ENCODE measurements at places on chromosomes 1 and 21.

- DNase-seq, result no peak
Measured at GRCh38 chr1:231841616-231842344, 215.2 kb downstream of the DISC1 start.

- no peak for DNase-seq
Measured at GRCh38 chr1:185573677-185574076, 160.5 kb upstream of the HMCN1 start.

GRCh38 chr1:181452746-181453145, 30.6 kb upstream of the CACNA1E start:
- DNase-seq, result no peak

- no peak for DNase-seq
Measured at GRCh38 chr1:197808880-197809279, 33.6 kb upstream of the DENND1B start.

GRCh38 chr1:217888328-217888727, 257.2 kb downstream of the SPATA17 start:
- no peak for DNase-seq

- DNase-seq, result no peak
Measured at GRCh38 chr1:40309374-40310128, 7.5 kb downstream of the COL9A2 start.

DNA sequence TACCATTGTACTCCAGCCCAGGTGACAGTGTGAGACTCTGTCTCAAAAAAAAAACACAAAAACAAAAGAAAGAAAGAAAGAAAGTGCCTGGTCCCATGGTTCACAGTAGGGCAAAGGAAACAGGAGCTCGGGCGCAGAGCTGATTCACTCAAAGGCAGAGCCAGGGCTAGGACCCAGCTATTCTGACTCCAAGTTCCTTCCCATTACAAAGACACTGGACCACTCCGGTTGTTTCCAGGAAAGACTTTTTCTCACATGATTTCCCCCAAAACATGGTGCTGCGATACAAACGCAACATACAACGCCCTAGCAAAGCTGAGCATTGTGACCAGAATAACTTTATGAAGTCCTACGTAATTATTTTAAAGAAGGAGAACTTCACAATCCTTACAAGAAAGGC, 10.7 kb downstream of the ABCG1 start:
- DNase-seq, result no peak

GRCh38 chr21:31888936-31889371, 16.1 kb downstream of the HUNK start:
- DNase-seq, result no peak

DNA sequence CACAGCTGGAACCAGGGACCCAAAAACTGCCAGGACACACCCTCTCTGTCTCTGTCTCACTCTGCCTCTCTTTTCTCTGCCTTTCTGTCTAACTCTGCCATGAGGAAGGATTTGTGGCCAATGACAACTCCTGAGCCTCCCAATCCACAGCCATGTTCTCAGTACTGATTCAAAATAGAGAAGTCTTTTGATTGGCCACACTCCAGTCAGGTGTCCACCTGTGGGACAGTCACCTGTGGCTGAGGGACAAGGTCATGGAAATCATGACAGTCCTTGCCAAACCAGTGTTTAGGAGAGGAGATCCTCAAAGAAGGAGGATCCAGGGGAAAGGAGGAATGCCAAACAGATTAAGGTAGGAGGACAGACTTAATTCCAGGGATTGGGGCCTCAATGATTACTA, 15.8 kb downstream of the TINAGL1 start:
- DNase-seq, result no peak

GRCh38 chr1:92476071-92476631, 10.6 kb downstream of the GFI1 start:
- peak; percentile 19 for DNase-seq

DNA sequence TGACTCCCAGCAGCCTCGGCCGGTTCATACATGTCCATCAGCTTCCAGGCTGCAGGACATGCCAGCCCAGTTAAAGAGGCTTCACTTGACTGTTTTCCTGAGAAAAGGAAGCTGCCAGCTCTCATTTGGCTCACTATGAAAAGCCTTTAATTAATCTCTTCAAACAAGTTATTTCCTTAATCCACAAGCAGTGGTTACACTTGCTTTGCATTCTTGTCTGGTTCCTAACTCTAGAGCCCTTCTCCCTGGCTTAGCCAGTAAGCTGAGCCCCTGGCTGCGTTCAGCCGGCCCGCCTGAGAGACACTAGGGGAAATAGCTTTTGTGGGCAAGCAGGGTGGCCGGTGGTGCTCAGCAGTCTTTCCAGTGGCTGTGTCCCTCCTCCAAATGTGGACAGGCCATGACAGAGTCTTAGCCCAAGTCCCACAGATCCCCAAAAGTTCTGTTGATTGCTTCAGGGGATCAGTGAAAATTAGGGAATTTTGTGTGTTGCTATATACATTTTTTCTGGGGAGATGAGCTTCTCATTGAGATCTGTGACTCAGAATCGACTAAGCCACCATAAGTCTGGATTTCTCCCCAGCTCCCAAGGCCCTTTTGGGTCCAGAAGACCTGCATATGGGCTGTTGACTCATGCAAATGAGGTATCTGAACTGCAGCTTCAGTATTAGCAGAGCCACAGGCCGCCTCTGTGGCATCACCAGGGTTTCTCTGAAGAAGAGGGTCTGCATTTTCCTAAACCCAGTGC, 10.1 kb downstream of the ATF3 start:
- DNase-seq, result no peak

DNA sequence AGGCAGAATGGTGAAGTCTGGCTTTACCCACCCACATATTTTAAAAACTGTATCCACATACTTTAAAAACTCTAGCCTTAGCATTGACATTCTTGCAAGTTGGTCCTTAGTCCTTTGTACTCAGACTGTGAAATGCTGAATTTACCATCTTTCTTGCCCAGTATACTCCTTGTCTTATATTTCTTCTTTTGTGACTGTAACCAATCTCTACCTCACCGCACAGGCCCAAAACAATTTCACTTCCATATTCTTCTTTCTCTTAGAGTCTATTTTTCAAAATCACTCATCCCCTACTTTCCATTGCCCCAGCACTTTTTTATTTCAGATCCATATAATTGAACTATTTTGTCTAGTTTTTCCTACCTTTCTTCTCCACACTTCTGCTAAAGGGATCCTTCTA, 892.4 kb upstream of the B3GALT2 start:
- no peak for DNase-seq

- DNase-seq, result peak; percentile 37
Measured at GRCh38 chr1:22075718-22076117, 23.2 kb downstream of the CDC42 start.

GRCh38 chr1:65208563-65208973, 60.6 kb downstream of the AK4 start:
- DNase-seq, result no peak

DNA sequence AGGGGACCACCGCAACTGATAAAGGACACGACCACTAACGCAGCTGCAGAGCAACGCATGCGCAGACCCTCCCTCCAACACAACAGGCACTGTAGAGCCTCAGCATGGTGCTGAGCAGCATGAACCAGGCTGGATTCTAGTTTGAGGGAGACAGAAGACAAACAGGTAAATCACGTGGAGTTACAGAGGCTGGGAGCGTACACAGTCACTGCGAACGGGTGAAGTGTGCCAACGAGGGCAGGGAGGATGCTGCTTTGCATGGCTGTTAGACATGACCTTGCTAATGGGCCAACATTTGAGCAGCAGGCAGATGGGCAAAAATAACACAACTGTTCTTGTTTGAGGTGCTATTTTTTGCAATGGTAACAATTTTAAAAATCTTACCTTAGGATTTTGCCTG, 55.2 kb upstream of the NADK start:
- DNase-seq, result peak; percentile 52

DNA sequence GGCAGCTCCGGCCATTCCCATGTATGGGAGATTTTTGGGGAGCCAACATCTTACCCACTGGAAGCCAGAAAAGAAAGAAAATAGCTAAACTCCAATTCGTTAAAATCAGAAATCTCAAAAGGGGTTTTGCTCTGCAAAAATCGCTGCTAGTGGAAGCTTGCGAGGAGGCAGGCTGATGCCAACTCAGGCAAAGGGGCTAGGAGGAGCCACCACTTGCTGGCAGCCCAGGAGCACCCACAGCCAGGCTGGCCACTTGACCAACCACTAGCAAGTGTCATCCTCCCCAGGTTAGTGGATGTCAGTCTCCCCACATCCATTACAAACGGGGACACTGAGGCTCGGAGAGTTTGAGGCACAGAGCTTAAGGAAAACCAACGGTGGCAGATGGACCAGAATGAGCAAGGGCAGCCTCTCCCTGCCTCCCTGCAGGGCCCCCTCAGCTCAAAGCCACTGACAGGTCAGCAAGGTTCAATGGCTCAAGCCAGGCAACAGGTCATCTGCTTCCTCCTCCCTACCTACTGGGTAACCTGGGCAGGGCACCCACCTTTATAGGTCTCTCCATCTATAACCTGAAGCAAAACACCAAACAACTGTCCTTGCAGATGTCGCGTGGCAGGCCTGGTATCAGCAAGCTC, 10.8 kb downstream of the KCNN3 start:
- no peak for DNase-seq

DNA sequence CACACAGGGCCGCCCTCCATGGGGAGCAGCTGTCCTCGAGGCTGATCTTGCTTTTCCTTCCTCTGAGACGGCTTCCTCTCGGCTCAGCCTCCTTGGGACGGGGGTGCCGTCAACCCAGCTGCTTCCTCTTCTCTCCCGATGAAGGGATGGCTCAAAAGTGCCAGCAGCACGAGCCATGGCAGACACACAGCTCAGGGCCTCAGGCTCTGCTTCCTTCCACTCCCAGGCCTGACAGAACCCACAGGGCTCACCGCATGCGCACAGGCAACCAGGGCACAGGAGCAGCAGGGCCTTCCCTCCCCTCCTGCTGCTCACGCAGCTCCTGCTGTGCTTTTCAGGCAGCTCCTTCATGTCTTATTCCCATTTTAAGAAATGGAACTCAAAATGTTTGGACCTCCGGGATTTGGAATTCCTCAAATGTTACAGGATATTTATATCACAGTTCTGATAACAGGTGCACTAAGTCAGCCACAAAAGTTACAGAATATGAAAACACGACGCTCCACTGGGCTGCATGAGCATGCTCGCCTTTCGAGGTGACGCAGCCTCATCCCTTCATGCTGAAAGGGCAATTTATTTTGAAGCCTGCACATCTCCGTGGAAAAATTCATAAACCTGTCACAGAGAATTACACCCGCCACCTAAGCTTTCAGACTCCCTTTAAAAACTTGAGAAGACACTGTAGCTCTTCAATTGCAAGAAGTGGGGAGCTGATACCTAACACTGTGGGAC, 84.4 kb downstream of the HSF2BP start:
- DNase-seq, result no peak

GRCh38 chr1:85623061-85623471, 42.5 kb downstream of the CCN1 start:
- no peak for DNase-seq

- no peak for DNase-seq
Measured at GRCh38 chr1:32480761-32481160, 15.9 kb downstream of the ZBTB8B start.

- no peak for DNase-seq
Measured at GRCh38 chr1:100892554-100892953, 2.1 kb downstream of the EXTL2 start.

GRCh38 chr21:43653626-43654025, 5.7 kb downstream of the HSF2BP start:
- DNase-seq, result no peak

DNA sequence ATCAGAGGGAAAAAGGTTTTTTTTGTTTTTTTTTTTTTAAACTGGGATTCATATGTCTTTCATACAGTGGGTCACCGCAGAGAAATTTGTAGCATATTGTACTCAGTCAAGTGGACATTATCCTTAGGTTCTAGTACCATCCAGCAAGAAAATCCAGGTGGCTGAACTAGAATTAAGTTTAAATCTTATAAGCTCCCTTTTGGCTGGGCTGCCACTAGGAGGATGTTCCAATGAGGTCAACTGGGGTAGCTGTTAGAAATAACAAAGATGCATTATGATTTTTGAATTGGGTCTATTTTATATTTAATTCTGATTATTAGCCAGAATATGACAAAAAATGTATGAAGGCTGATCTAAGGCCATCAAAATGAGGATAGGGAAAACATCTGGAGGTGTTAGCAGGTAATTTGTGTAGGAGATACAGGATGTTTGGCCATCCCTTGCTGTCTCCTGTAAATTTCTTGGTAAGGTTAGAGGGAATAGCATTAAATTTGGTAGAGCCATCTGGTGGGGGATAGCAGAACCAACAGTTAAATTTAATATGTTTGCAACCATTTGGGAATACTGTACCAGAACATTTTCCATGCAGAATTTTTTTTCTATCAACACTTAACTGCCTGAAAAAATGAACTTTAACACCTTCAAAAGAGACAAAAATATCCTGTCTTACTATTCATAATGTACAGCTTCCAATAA, 568.5 kb upstream of the B3GALT2 start:
- DNase-seq, result no peak

DNA sequence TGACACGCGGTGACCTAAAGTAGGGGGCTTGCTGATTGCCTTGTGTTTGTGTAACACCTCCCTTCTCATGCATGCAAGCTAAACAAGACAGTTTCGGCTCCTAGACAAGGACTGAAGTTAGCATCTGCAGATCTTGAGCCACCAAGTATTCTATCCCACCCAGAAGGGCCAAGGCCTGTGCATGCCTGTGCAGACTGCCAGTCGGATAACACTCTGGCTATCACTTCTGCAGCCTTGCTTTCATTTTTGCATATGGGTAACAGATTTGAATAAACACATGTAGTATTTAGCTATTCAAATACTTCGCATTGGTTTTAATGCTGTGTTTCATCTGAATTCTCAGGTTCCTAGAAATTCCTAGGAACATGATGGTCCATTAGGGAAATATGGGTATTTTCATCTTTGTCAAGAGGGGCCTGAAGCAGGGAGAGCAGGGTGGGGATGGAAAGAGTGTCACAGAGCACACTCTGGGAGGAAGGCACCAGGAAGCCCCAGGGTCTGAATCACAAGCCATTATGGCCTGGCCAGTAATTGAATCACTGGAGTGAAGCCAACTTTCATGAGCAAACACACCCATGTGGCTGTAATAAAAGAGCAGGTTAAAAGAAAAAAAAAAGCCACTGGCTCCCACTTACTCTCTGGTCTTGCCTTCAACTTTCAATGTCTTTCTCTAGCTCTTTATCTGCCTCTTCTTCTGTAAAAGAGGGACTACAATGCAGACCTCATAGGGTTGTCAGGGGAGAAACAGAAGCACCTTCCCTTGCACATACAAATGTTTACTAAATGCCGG, 28.3 kb downstream of the GADD45A start:
- no peak for DNase-seq

- DNase-seq, result no peak
Measured at GRCh38 chr1:24110642-24111261, 1.2 kb downstream of the MYOM3 start.

GRCh38 chr1:26278724-26279455, 996 bp upstream of the SH3BGRL3 start:
- DNase-seq, result no peak

GRCh38 chr21:18460979-18461378, 57.4 kb upstream of the TMPRSS15 start:
- DNase-seq, result peak; percentile 75

DNA sequence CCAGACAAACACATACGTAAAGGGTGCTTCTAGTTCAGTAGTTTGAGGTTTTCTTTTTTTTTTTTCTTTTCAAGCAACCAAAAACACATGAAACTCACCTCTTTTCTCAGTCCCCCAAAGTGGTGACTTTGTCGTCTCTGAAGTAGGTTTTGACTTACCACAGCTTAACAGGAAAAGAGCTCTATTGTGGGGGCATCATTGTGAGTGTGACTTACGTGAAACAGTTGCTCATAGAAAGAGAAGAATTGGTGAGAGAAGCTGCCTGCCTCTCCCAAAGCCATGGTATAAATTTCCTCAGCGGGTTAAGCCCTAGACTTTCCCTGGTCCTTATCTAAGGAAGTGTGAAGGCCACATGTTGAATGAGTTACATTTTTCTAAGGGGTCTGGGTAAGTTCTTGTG, 11.9 kb downstream of the FASLG start:
- no peak for DNase-seq

- peak; percentile 62 for DNase-seq
Measured at GRCh38 chr1:44652445-44653106, 21.7 kb downstream of the TMEM53 start.

All from naive B cell (primary cell).